ENCODE measurements at places on chromosomes 2 and 18.

DNA sequence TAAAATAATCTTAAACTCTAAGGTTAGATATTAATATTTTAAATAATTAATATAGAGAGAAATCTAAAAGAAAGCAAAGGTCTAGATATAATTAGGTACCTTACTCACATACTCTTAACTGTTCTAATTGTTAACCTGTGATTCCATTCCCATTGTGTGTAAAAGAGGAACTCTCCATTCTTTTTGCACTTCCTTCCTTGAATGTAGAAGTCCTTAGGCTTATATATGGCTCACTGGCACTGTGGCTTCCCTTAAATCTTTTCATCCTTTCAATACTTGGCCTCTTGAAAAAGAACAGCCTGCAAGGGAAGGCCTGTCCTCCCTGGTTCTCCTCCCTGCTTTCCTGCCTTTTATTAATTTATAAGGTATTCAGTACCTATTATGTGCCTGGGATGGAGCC is 182.8 kb upstream of the FOSL2 start:
- no peak for DNase-seq

- no peak for DNase-seq
These were observed 339.0 kb downstream of the SATB2 start for GRCh38 chr2:199118673-199119112.

GRCh38 chr2:9494081-9494480 is 19.7 kb downstream of the IAH1 start:
- DNase-seq: no peak

- DNase-seq: peak; percentile 90
These were observed 149.3 kb downstream of the COL6A3 start for GRCh38 chr2:237264480-237265219.

GRCh38 chr2:11097038-11097720 is 58.1 kb upstream of the SLC66A3 start:
- peak; percentile 73 for DNase-seq

DNA sequence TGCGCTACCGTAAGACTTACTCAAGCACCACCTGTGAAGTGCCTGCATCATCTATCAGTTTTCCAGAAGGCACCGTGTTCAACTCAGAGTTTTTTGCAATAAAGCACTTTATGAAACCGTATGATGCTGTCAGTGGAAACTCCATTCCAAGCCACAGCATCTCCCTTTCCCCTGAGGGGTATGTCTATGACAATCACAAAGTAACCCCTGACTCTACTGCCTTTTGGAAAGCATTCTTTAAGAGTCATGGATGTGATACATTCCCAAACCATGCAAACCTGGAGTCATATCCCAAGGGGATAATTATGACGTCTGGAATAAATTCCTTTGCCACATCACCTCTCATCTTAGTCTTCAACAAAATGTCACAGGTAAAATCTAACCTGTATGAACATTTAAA is 39.2 kb downstream of the UNC50 start:
- DNase-seq: peak; percentile 43

DNA sequence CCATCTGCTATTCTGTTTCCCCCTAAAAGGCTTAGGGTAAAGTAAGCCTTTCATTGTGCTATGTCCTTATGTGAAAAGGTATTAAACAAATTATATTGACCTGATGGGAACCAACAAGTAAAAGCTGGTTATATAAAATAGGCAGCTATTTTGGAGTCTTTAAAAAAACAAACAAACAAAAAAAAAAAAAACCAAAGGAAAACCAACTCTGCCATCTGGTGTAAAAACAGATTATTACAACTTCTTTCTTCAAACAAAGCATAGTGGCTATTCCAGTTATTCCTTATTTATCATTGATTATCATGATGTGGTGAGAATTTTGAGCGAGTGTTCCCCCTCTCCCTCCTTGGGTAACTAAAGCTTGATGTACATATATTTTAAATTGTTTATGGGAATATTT is 122.3 kb upstream of the FHL2 start:
- peak; percentile 32 for DNase-seq

DNA sequence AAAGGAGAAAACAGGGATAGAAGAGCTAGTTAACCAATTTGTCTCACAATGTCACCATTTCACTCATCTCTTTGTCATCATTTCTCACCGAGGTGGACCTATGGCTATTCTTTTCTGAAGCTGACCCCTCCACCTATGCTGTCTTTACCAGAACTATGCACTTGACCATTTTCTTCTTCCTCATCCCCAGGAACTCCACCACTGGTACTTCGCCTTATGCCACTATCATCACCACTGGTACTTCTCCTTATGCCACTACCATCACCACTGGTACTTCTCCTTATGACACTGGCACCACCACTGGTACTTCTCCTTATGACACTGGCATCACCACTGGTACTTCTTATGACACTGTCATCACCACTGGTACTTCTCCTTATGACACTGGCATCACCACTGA is 745.8 kb upstream of the CHAC2 start:
- DNase-seq: no peak

GRCh38 chr2:11515490-11515981 is 18.3 kb upstream of the GREB1 start:
- DNase-seq: no peak

DNA sequence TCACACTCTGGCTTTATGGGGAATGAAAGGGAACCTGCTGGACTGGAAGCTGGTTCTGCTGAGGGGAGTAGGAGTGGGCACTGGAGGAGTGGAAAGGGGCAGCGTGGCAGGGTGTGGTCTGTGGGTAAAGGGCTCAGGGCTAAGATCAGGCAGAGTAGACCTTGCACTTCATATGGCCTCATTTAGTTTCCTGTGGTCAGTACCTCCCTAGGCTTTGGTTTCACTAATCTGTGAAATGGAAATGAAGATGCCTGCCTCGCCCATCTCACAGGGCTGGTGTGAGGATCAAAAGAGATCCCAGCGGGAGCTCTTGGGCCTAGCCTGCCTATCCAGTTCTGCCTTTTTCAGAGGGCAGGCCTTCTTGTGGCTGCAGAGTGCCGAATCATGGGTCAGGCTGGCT is 208.7 kb downstream of the LOXHD1 start:
- no peak for DNase-seq

DNA sequence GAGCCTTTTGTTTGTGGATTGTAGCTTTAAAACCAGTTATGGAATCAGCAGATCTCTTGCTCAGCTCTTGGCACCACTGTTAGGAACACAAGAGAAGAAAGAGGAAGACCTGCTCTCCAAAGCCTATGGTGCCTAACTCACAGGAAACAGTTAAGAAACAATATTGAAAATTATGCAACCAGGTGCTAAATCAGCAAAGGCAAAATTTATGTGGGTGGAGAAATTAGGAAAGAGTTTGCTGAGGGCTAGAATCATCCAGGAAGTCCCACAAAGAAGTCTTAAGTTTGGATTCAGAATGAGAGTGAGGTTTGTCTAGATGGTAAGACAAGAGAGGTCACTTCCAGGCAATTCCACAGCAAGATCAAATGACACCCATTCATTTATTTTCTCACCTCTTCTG is 49.4 kb downstream of the AOX1 start:
- no peak for DNase-seq

- no peak for DNase-seq
These were observed 90.3 kb downstream of the SPATS2L start for GRCh38 chr2:200396781-200397242.

GRCh38 chr2:205660521-205661124 is 21.7 kb upstream of the NRP2 start:
- peak; percentile 95 for DNase-seq

DNA sequence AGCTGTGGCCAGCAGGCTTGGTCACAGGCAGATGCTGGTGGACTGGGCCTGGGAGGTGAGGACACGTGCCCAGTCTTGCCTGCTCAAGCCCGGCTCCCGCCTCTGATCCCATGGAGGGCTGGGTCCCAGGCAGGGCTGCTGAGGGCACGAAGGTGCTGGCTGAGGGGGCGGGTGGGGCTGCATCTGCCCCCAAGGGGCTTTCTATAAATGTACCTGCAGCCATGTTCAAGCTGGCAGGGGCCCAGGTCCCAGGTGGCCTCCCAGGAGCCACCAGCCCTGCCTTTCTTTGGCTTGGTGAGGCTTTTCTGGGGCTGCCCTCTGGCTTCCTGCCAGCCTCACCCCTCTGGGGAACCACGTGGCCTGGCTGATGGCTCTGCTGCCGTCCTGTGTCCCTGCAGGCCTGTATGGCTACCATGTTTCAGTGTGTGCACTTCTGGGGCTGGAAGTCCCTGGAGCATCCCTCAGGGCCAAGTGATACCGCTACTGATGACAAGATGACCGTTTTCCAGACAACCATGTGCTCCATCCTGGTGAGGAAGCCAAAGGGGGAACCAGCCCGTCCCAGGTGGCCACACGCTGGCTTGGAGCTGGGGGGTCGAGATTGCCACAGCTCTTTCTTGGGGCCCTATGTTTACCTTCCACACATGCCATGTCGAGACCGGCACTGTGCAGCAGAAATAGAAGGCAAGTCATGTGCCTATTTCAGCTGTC is 23.2 kb downstream of the HJURP start:
- DNase-seq: no peak

- DNase-seq: no peak
These were observed 25.5 kb downstream of the FHL2 start for GRCh38 chr2:105373344-105373781.

DNA sequence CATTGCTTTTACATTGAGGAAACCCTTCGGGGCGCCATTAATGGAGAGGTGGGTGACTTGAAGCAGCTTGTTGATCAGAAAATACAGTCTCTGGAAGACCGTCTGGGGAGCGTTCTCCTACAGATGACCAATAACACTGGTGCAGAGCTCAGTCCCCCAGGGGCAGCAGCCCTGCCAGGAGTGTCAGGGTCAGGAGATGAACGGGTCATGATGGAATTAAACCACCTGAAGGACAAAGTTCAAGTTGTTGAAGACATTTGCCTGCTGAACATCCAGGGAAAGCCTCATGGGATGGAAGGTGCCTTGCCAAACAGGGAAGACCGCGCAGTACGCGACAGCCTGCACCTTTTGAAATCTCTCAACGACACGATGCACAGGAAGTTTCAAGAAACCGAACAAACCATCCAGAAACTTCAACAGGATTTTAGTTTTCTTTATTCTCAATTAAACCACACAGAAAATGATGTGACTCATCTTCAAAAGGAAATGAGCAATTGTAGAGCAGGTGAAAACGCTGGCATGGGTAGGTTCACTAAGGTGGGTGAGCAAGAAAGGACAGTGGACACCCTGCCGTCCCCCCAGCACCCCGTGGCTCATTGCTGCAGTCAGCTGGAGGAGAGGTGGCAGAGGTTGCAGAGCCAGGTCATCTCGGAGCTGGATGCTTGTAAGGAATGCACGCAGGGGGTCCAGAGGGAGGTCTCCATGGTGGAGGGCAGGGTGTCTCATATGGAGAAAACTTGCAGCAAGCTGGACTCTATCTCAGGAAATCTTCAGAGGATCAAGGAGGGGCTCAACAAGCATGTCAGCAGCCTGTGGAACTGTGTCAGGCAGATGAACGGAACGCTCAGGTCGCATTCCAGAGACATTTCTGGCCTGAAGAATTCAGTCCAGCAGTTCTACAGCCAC is 45.0 kb downstream of the EMILIN2 start:
- DNase-seq: no peak

GRCh38 chr2:69952336-69953115 is 8.9 kb downstream of the ASPRV1 start:
- no peak for DNase-seq

DNA sequence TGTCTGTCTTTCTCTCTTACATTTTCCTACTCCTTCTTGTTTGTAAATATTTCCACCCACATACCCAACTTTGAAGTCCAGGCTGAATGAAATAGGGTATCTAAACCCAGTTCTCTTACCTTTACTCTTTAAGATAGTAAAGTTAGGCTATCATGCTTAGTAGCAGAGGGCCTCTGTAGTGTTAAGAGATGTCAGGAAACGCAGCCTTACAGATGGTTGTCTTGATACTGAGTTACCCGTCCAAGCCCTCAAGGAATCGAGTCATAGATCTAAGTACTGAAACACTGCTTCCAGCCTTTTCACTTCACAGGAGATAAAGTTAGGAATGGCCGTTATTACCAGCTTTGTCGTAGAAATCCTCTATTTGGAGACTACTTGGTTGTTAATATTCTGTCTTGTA is 24.3 kb downstream of the MRPS9 start:
- DNase-seq: no peak

DNA sequence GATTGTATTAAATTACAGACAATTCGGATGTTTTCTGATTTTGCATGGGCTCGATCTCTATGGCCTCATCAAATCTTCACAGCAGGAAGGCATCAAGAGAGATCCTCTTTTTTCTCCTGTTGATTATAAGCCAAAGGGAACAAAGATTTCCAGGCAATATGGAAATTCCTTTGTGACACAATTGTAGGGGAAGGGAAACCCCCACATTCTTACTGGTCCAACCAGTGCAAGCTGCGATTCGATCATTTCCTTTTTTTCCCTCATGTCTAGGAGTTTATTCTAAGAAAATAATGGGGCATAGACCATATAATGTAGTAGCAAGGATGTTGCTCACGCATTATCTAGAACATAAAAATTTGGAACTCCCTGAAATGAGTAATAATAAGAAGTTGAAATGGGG is 87.7 kb downstream of the LYPD6 start:
- peak; percentile 42 for DNase-seq

- no peak for DNase-seq
These were observed 173.1 kb upstream of the STON1 start for GRCh38 chr2:48356701-48357325.

GRCh38 chr2:191533693-191534180 is 144.2 kb upstream of the NABP1 start:
- DNase-seq: no peak

DNA sequence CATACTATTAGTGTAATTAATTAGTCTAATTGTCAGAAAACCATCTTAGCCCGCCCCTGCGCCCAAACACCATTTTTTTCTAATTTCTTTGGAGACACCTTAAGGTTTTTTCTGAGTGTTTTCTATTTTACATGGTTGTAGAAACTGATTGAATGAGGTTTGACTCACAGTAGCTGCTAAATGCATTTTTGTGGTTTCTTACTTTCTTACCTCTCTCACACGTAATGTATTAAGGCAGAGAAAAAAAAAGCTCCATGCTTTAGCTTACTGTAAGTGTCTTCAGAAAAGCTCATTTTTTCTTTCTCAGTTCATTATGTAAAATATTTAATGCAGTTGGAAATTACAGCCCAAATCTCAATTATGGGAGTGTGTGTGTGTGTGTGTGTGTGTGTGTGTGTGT is 548.5 kb upstream of the LRRTM4 start:
- no peak for DNase-seq

GRCh38 chr2:30931841-30932407 is 124.7 kb upstream of the CAPN13 start:
- no peak for DNase-seq

DNA sequence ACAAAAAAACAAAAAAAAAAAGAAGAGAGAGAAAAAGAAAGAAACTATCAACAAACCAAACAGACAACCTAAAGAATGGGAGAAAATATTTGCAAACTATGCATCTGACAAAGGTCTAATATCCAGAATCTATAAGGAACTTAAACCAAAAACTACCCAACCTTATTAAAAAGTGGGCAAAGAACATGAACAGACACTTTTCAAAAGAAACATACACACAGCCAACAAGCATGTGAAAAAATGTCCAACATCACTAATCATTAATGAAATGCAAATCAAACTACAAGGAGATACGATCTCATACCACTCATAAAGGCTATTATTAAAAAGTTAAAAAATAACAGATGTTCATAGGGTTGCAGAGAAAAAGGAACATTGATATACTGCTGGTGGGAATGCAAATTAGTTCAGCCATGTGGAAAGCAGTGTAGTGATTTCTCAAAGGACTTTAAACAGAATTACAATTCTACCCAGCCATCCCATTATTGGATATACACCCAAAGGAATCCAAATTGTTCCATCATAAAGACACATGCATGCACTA is 7.2 kb upstream of the POLE4 start:
- no peak for DNase-seq

Measured in EL (cell line).